ENCODE measurements at places on chromosomes 12 and 14. TPM values are rescaled to one million over a fixed set of nuclear protein-coding genes. Genes with fewer than 3 reads are reported as not detected.

DNA sequence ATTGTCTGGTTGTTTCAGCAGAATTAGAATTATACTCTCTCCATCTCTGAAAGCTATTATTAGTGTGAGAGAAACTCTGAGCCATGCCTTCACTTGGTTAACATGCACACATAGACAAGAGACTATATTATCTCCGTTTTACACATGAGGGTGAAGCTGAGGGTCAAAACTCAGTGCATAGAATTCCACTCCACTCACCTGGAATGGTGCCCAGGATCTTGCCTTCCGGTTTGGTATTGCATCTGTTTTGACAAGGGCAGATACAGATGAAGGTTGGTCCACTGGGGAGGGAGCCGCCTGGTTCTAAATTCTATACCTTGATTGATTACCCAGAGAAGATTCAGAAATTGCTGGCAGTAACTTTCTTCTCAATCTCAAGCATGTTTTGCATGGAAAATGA lies 149.5 kb upstream of the PELI2 start:
- H3K36me3 ChIP-seq = no peaks in the 10 kb centered on the region
- no peaks in the 10 kb centered on the region for H3K27me3 ChIP-seq
- no peak overlapping the region for H3K27ac ChIP-seq

- no peak overlapping the region for H3K27ac ChIP-seq
- H3K27me3 ChIP-seq = no peaks in the 10 kb centered on the region
These were observed 80.2 kb upstream of the FUT8 start for GRCh38 chr14:65332141-65332871.

GRCh38 chr12:128644664-128645296 lies 179.0 kb downstream of the SLC15A4 start:
- no peak overlapping the region for H3K27ac ChIP-seq
- no peak overlapping the region for H3K4me3 ChIP-seq
- DNase-seq = peak; percentile 28
- no peaks in the 10 kb centered on the region for H3K27me3 ChIP-seq

DNA sequence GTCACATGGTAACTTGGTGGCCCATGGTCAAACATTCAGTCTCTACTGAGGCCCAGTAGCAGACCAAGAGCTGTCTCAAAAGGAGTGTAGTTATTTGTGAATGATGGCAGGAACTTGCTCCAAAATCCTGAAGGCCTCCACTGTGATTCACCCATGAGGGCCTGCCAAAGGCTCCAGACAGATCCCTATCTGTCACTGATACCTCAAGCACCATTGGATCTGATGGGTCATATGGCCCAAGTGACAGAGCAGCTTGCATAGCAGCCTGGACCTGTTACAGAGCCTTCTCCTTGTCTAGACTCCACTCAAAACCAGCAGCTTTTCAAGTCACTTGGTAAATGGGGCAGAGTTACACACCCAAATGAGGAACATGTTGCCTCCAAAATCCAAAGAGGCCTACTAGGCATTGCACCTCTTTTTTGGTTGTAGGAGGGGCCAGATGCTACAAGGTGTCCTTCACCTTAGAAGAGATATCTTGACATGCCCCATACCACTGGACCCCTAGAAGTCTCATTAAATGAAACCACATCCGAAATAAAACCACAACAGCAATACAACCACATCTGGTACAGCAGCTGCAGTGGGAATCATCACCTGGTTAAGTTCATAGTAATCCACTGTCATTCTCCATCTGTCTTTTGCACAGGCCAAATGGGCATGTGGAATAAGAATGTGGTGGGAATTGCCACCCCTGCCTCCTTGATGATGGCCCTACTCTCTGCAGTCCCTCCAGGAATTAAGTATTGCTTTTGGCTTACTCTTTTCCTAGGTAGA lies 150.4 kb upstream of the MAX start:
- peaks cover 7% of the 10 kb centered on the region for H3K4me1 ChIP-seq
- DNase-seq = no peak

GRCh38 chr12:125773033-125773640 lies 707.9 kb downstream of the AACS start:
- no peaks in the 10 kb centered on the region for H3K36me3 ChIP-seq
- H3K4me1 ChIP-seq = no peaks in the 10 kb centered on the region
- no peak overlapping the region for H3K4me3 ChIP-seq
- no peaks in the 10 kb centered on the region for H3K27me3 ChIP-seq
- no peak overlapping the region for H3K27ac ChIP-seq
- DNase-seq = no peak

DNA sequence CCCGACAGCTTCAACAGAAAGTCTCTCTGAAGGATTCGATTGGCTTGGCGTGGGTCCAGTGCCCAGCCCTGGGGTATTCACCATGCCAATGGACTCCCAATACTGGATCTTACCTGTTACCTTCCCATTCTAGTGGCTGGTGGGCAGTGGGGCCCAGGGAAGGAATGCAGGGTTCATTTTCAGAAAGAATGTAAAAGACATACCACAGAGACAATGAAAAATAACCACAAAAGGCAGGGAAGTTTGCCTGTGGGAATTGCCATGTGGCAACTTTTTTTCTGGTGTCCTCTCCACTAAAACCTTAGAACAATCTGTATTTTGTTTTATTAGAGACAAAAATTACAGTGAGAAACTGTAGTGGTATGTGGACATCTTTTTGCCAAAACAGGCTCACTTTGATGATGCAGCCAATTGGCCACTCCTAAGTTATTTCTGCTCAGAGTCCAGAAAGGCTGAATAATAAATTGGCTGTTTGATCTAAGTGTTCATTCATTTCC lies 55.2 kb downstream of the PTGER2 start:
- H3K27me3 ChIP-seq = no peaks in the 10 kb centered on the region
- H3K4me3 ChIP-seq = no peak overlapping the region
- H3K36me3 ChIP-seq = no peaks in the 10 kb centered on the region
- no peak for DNase-seq
- no peaks in the 10 kb centered on the region for H3K4me1 ChIP-seq

GRCh38 chr12:95546491-95546813 lies 4.8 kb downstream of the USP44 start:
- H3K4me1 ChIP-seq = peaks cover 4% of the 10 kb centered on the region
- DNase-seq = no peak
- no peaks in the 10 kb centered on the region for H3K27me3 ChIP-seq
- H3K4me3 ChIP-seq = no peak overlapping the region
- no peak overlapping the region for H3K27ac ChIP-seq
- H3K36me3 ChIP-seq = no peaks in the 10 kb centered on the region

GRCh38 chr14:60094306-60094897 lies 2.7 kb downstream of the PCNX4 start:
- H3K4me1 ChIP-seq = peaks cover 28% of the 10 kb centered on the region
- no peak overlapping the region for H3K4me3 ChIP-seq
- no peaks in the 10 kb centered on the region for H3K27me3 ChIP-seq
- H3K36me3 ChIP-seq = no peaks in the 10 kb centered on the region
- H3K27ac ChIP-seq = no peak overlapping the region
- no peak for DNase-seq

- no peaks in the 10 kb centered on the region for H3K27me3 ChIP-seq
- H3K27ac ChIP-seq = no peak overlapping the region
- no peaks in the 10 kb centered on the region for H3K36me3 ChIP-seq
- no peak for DNase-seq
- H3K4me1 ChIP-seq = no peaks in the 10 kb centered on the region
These were observed 319.7 kb upstream of the LRIG3 start for GRCh38 chr12:59240048-59240447.

WNT5B gene
- not detected for total RNA-seq

CABP1 gene
- total RNA-seq = 0.13 TPM

LRFN5 gene
- total RNA-seq = not detected

FIGNL2 gene
- total RNA-seq = 0.42 TPM

CLEC4E gene
- total RNA-seq = not detected

All from CD8-positive, alpha-beta memory T cell (primary cell).